ENCODE measurements at places on chromosomes 13 and 19.

DNA sequence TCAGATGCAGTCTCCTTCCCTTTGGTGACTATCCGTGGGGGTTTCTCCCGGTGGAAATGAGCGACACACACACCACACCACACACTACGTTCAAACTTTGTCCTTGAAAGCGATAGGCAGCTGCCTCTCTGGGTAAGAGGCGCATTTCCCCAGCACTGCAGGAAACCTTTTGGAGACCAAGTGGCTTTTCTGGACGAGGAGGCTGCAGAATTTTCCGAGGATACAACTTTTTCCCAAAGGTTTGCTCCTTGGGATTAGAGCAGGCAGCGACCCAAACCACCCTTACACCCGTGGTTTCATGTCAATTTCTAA is 38.2 kb upstream of the FLT1 start:
- no peak for DNase-seq

- DNase-seq: no peak
Measured at GRCh38 chr13:112705286-112705685, 15.4 kb downstream of the ATP11A start.

DNA sequence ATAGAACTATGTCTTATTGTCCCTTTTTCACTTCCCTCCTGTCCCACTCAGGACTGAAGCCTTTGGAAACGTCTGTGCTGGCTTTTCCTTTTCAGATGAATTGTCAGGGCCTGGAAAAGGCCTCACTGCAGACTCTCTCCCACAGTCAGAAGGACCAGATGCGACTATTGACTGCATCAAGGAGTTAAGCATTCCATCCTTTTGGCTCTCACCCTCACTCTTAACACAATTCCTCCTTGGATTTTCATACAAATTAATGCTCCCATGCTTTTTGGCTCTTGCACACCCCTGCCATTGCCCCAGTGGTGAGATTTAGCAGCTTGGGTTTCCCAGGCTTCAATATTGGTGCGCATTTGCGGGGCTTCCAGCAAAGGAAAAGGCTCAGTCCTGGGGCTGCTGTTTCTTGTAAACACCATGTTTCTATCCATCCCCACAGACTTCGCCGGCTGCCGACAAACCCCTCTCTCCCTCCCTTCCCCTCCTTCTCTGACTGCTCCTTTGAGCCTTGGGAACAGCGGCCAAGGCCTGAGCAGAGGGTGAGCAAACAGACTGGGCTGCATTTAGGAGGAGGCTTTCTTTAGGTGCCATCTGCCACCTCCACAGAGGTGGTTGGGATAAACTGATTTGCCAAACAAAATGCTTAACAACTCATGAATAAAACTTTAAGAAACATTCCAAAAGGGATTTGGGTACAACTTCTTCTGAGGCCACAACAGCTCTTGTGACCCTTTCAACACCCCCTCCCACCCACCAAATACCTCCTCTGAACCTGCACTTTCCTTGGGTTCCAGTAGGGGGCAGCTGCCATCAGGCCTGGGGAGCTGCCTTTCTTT is 48.6 kb upstream of the PCDH8 start:
- no peak for DNase-seq

GRCh38 chr19:807627-808422 is 10.6 kb downstream of the PTBP1 start:
- DNase-seq: no peak

- no peak for DNase-seq
Measured at GRCh38 chr13:75250526-75251178, 231.3 kb downstream of the TBC1D4 start.

DNA sequence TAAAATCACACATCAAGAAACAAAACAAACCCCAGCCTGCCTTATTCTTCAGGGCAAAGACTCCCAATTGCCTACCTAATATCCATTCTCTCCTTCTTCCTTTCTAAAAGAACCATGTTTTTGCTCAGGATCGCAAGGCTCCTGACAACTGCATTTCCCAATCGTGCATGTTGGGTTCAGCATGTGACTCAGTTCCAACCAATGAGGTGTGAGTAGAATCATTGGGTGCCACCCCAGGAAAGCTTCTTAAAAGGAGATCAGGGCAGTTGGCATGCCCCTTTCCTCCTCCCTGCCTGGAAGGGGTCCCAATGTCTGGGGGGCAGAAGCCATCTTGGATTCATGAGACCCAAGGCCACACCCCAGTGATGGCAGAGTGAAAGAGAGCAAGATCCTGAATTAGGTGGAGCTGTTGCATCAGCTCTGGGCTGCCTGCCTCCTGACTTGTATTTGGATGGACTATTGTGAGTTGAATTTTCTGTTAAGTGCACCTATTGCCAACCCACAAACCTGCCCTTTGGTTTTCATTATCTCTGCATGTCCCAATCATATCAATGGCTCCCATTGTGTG is 26.0 kb upstream of the UBAC2 start:
- DNase-seq: peak; percentile 7

GRCh38 chr19:2812414-2813234 is 7.0 kb upstream of the ZNF554 start:
- no peak for DNase-seq

DNA sequence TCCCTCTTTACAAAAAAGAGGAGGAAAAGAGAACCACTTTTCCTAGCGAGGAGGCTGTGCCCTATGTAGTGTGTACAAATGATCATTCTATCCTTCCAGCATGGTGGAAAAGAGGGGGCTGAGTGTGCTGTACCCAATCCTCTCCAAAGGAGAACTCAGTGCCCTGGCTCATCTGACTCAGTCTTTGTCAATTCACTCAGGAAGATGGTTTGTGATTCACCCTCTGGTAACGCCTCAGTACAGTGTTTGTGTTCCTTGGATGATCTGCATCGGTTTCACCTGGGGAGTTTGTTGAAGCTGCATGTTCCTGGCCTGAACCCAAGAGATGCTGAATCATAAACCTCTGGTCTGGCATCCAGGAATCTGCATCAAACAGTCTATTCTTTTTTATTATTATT is 18.3 kb upstream of the ENOX1 start:
- DNase-seq: no peak

DNA sequence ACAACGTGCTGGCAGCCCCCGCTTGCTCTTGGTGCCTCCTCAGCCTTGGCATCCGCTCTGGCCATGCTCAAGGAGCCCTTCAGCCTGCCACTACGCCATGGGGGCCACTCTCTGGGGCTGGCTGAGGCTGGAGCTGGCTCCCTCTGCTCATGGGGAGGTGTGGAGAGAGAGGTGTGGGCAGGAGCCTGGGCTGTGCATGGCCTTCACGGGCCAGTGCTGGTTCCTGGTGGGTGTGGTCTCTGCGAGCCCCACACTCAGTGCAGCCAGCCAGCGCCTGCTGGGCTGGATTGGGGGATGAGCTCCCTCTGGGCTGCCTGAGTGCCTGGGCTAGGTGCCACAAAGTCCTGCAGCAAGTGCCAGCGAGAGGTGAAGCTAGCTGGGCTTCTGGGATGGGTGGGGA is 1289.1 kb downstream of the OLFM4 start:
- DNase-seq: no peak

DNA sequence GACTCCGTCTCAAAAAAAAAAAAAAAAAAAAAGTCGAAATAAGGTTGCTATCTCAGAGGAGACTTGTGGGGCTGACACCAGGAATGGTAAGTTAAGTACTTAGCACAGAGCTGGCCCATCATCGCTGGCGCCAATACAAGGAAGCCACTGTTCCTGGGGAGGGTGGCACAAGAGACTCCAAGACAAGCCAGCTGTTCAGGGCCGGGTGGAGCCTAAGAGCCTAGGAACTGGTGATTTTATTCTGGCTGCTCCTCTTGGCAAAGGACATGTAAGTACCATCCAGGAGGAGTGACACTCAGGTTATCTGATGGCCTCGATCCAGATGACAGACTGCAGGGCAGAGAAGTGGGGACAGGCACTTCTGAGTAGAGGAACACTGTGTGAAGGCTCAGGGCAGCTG is 3.8 kb downstream of the ELOF1 start:
- DNase-seq: no peak

DNA sequence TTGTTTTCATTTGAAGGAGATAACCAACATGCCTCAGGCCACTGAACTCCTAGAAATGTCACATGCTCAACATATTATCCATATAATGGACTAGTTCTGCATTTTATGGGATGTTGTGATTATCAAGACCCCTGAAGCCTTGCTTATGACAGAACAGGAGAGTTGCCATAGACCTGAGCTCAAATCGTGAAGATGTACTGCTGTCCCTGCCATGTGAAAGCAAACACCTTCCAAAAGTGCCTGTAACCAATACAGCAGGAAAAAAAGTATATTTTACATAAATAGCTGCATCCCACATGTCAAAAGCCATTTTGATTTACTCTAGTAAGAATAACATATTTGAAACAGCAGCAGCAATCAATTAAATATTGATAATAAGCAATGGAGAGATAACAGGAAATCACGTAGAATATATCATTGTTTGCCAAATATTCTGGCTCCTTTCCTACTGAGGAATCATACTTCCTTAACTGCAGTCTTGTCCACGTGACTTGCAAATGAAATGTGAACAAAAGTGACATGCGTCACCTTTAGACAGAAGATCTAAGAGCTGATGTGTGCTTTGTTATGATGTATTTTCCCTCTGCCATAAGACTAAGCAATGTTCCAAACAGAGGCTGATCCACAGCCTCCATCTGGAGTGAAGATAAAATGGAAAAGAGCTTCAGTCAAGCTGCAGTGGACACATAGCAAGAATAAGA is 33.5 kb downstream of the SLC25A30 start:
- no peak for DNase-seq

- no peak for DNase-seq
Measured at GRCh38 chr13:51222037-51222685, at the start of gene FAM124A. TSS of gene FAM124A (plus strand) at chr13:51222398. CDS start at chr13:51222502, 104 bp downstream.

DNA sequence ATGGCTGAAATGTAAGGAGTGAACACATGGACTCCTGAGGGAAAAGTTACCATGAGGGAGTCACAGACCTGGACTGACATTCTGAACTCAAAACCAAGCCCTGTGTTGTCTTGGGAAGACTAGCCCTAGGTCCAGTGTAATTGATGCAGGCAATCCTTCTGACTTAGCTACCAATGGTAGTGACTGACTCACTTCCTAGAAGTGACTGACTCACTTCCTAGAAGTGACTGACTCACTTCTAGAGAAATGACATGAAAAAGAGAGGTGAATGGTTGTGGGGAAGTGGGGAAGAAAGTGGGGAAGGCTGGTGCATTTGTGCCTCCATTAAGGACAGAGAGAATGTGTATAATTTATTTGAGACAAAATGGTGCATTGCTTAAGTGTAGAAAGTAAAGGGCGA is 49.9 kb downstream of the EDNRB start:
- no peak for DNase-seq
